NCI-H510A (cell line): ENCODE measurements at places on chromosomes 11 and 22.

GRCh38 chr11:84247926-84248325 lies 961.8 kb upstream of the CCDC90B start:
- DNase-seq: no peak

- DNase-seq: peak; percentile 19
These were observed 50.4 kb downstream of the FAM83F start for GRCh38 chr22:40044870-40045834.

DNA sequence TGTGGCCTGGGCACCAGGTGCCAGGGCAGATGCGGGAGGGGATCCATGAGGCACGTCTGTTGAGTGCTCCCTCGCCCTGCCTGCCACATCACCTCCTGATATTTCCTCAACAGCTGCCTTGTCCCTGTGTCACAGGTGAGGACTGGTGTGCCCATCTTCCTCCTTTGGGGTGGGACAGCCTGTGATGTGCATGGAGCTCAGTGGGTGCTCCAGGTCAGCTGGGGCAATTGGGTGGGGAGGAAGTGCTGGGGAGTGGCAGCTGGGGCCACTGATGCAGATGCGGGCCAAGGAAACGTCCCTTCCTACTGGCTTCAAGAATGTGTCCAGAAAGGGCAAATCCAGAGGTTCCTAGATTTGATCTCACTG lies 83.6 kb downstream of the MORC2 start:
- DNase-seq: no peak

DNA sequence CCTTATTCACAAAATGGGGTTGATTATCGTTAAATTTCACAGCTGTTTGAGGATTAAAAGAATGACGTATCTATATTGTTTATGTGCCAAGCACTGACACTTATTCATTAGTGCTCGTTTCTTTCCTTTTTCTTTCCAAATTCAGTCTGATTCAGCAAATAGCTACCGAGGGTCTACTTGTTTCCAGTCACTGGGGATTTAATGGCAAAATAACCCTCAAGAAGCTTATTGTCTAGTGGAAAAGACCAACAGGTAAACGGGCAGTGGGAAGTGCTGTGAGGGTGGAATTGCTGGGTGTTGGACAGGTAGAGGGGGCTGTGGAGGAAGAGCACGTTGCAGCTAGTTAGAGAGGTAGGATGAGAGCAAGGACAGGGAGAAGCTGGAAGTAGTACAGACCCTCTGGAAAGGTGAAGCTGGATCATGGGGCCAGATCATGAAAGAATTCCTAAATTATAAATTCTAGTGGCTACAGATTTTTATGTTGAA lies 48.3 kb upstream of the BIRC3 start:
- no peak for DNase-seq

DNA sequence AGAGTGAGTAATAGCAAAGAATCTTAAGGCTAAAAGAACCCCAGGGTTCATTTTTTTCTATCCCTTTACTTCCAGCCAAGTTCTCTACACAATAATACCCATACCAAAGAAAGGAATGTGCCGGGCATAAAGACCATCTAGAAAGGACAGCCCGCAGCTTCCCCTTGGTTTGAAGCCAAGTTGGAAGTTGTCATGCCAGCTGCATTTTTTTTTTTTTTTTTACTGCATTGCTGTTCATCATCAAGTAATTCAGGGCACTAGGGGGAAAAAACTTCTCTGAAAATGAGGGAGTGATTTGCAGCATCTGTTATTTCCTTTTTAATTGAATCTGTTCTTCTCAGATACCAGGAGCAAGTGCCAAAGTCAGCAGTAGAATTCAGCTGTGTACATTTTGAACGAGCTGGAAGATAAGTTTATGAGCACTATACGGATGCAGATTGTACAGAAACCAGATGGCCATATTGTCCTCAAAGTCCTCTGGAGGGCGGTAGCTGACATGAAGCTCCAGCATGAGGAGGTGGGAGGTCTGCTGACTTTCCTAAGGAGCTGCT lies 56.4 kb downstream of the UBASH3B start:
- DNase-seq: no peak

- no peak for DNase-seq
These were observed 59.6 kb downstream of the ST14 start for GRCh38 chr11:130219148-130219547.

GRCh38 chr11:3107608-3108182 lies 50.5 kb upstream of the CARS1 start:
- no peak for DNase-seq

GRCh38 chr11:129967996-129968395 lies 34.6 kb downstream of the PRDM10 start:
- no peak for DNase-seq

GRCh38 chr11:58047818-58048217 lies 17.1 kb downstream of the OR6Q1 start:
- DNase-seq: no peak

GRCh38 chr11:119905162-119905561 lies 176.2 kb upstream of the NECTIN1 start:
- DNase-seq: no peak

GRCh38 chr22:24758164-24758799 lies 16.2 kb downstream of the PIWIL3 start:
- peak; percentile 9 for DNase-seq

- no peak for DNase-seq
These were observed 15.4 kb upstream of the TMEM191C start for GRCh38 chr22:21451545-21452520.

- no peak for DNase-seq
These were observed 362.5 kb downstream of the RAB38 start for GRCh38 chr11:87812571-87813365.

GRCh38 chr11:131886201-131886600 lies 515.8 kb downstream of the NTM start:
- DNase-seq: no peak

- DNase-seq: no peak
These were observed 30.8 kb downstream of the CCDC90B start for GRCh38 chr11:83255366-83255765.

- DNase-seq: no peak
These were observed 18.4 kb downstream of the DEUP1 start for GRCh38 chr11:93348930-93349329.

DNA sequence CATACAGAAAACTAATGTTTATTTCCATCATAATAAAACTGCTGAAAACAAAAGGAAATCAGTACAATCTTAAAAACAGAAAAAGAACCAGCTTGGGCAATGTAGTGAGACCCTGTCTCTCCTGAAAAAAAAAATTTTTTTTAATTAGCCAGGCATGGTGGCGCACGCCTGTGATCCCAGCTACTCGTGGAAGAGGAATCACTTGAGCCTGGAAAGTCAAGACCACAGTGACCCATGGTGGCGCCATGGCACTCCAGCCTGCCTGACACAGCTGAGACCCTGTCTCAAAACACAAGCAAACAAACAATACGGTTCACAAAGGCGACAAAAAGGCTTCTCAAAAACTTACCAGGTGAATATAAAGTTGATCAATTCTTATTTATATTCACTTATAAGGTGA lies 289.7 kb downstream of the BRD1 start:
- no peak for DNase-seq

- DNase-seq: no peak
These were observed 35.4 kb downstream of the CDKN1C start for GRCh38 chr11:2849994-2850770.

GRCh38 chr11:26731084-26731456 lies 9.2 kb upstream of the SLC5A12 start:
- no peak for DNase-seq

GRCh38 chr11:124656774-124657630 lies 16.5 kb downstream of the SIAE start:
- DNase-seq: peak; percentile 46

- no peak for DNase-seq
These were observed 25.5 kb upstream of the AMPD3 start for GRCh38 chr11:10429526-10429925.

DNA sequence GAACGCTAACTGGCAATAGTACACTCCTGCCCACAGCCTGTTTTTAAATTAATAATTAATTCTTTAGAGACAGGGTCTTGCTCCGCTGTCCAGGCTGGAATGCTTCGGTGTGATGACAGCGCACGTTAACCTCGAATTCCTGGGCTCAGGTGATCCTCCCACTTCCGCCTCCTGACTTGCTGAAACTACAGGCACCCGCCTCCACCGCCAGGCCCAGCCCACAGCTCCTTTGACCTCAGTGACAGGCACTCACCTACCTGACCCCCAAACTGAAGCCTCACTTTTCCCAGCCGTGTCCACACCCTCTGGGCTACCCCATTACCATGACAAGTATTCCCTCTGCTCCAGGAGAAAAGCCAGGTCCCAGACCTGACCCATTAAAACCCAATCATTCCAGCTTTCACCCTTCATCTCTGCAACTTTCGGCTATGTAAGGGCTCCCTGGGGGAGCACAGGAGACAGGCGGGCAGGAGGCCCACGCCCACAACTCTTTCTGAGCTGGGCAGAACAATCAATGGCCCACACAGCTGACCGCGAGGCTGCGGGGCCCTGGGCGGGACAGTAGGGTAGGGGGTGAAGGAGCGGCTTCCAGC lies 730 bp downstream of the LMNTD2 start:
- DNase-seq: no peak

DNA sequence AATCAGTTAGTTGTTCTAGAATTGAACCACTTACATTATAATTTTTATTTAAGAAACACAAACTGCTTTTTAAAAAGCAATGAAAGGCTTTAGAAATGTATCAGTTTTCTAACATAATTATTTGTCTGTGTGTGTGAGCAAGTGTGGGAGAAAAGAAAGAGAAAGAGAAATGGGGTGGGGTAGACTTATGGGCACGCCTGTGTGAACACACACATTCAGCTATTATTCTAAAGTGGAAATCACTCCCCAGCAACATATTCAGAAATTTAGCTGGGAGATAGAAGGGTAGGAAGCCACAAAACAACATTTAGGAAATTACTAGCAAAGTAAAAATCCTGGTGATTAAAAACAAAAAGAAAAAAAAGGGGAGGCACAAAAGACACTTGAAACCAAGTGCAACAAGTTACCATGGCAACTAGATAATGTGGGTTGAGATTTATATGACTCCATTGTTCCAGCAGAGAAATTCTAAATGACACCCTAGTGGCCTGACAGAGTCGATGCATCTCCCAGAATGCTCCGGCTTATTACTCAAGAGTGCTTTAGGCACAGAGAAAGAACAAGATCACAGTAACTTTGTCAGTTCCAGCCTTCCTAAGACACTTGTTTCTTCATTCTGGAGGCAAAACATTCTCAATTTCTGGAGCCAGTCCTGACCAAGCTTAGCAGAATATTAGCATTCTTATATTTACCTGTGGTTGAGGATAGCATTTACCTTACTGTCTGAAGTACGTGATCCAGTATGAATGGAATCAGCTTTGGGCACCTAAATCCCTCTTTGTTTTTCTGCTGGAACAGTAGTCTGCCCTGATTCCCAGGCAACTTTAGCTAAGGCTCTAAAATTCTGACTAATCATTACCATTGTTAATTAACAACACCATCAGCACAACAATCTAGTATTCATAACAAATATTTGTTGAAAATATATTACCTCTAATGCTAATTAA lies 444.4 kb downstream of the DLG2 start:
- no peak for DNase-seq

DNA sequence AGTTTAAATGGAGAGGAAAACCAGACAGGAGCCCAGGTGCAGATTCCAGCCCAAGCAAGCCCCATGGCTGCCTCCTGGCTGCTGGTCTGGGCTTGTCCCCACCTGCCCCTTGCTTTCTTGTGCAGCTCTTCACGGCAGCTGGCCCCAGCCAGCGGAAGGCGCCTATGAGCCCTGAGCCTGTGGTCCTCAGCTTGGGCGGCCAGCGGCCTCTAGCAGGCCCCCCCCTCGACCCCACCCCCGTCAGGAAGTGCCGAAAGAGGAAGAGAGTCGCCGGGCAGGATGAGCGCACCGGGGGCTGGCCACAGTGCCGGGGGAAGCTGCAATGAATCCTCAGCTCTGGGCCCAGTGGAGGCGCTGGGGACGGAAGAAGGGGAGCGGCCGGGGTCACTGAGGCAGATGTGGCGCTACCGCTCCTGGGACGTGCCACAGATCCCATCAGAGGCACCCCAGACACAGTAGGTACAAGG lies 2.1 kb upstream of the DGKZ start:
- no peak for DNase-seq

GRCh38 chr11:119512369-119512768 lies 89.4 kb upstream of the THY1 start:
- no peak for DNase-seq

GRCh38 chr11:57777969-57778317 lies 16.3 kb downstream of the CTNND1 start:
- no peak for DNase-seq

DNA sequence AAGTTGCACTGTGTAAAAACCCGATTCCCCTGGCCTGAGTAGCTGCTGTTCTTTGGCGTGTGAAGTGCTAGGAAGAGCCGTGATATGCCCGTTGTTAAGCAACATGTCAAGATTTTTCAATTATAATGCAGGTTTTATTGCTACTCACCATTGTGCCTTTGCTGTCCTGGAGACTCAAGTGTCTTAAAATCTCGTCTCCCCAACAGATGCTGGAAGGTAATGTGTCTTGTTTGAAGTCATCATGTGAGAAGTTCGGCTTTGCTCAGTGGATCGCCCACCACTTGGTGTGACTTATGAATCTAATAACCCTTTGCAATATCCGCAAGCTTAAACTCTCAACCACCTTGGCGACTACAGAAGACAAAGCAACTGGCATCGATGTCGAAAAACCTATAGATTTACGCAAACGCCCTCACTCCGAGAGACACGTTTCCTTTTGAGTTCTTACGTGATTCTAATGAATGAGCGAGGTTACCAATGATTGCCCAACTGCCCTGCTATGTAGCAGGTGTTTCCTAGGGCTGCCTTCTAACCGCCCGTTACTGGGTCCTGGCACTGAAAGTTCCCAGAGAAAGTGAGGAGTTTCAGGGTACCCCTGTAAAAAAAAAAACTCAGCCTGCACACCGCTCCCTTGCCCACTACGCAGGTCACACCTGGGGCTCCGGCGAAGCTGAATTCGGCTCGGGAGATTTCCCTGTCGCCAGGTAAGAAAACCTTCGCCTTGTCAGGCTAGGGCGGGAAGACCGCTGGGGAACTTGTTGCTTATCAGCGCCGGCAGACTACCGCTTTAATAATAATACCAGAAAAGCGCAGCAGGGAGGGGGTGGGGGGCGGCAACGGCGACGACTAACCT lies 21.2 kb upstream of the BDNF start:
- DNase-seq: no peak

- no peak for DNase-seq
These were observed 7.6 kb upstream of the LMO2 start for GRCh38 chr11:33899400-33900037.

DNA sequence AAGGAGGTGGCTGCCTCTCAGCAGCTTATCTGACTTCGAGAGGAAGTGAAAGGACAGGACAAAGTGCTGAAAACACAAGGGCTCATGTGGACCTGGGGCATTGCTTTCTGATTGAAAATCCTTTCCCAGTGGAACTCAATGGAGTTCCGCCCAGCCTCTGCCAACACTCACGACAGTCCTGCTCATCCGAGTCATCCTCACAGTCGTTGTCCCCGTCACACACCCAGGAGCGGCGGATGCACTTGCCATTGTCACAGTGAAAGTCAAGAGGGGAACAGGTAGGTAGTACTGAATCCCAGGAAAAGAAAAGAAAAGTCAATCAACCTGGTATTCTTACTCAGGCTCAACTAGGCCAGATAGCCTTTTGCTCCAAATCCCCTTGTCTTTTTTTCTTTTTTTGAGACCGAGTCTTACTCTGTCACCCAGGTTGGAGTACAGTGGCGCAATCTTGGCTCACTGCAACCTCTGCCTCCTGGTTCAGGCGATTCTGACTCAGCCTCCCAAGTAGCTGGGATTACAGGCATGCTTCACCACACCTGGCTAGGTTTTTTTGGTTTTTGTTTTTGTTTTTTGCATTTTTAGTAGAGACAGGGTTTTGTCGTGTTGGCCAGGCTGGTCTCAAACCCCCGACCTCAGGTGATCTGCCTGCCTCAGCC lies 18.1 kb downstream of the LRP4 start:
- DNase-seq: no peak
